ENCODE measurements at places on chromosomes 5 and 9. TPM values are rescaled to one million over a fixed set of nuclear protein-coding genes. Genes with fewer than 3 reads are reported as not detected.

The KCNT1 gene
- total RNA-seq = not detected

The OLFML2A gene
- total RNA-seq = 25.2 TPM

The SPATA31D3 gene
- not detected for total RNA-seq

The RHOBTB3 gene
- 109 TPM for total RNA-seq

The IFNA21 gene
- total RNA-seq = not detected

The GFI1B gene
- total RNA-seq = not detected

DNA sequence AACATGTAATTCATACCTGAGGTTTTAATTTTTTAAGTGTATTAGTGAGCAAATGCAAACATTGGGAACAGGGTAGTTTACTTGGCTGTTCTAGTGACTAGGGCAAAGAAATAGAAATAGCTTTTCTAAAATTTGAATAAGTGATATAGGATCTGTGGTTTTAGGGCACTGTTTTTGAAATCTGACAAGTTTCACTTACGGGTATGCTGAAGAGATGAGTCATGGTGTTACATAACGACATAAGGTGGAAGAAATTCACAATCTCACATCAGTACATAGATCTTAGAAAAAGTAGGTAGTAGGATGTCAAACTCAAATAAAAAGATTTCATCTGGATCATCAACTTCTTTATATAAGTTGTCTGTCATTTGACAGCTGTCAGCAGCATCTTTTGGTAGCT is 772.3 kb downstream of the MAT2B start:
- DNase-seq = no peak
- no peaks in the 10 kb centered on the region for H3K4me1 ChIP-seq
- H3K4me3 ChIP-seq = no peak overlapping the region
- H3K27ac ChIP-seq = no peak overlapping the region
- H3K36me3 ChIP-seq = no peaks in the 10 kb centered on the region
- H3K27me3 ChIP-seq = no peaks in the 10 kb centered on the region

DNA sequence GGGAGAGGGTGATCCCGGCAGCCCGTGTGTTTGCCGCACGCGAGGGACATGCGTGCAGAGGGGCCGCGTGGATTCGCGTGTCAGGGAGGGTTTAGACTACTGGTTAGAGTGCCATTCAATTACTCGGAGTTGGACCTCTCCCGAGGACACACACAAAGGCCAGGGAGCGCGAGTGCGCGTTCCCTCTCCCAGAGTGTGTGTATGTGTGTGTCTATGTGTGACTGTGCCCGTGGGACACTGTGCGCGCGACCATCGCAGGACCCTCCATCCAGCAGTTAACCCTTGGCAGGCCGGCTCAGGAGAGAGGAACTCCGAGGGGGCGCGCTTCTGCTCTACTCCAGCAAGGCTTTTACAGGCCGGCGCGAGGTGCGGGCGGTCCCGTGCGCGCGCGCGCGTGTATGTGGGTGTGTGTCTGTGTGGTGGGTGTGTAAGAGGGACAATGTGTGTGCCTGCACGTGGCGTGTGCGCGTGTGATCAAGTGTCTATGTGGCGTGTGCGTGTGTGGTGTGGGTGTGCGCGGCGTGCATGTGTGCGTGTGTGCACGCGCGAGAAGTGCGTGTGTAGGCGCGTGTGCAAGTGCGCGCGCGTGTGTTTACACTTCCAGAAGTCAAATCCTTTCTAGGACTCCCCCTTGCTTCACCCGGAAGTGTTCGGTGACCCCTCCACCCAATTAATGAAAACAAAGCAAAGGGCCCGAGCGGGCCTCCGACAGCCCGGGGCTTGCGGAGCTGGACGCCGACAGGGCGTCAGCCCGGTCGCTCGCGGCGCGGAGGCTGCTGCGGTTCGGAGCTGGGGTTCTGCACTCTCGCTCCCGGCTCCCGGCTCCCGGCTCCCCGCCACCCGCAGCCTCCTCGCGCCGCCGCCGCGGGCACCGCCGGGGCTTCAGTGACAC is 75.3 kb upstream of the TBCA start:
- no peaks in the 10 kb centered on the region for H3K27me3 ChIP-seq
- H3K36me3 ChIP-seq = no peaks in the 10 kb centered on the region
- peak overlapping the region; percentile 77 for H3K4me3 ChIP-seq
- H3K27ac ChIP-seq = no peak overlapping the region
- no peaks in the 10 kb centered on the region for H3K4me1 ChIP-seq
- no peak for DNase-seq

GRCh38 chr5:476102-476813 is 33.3 kb downstream of the EXOC3 start:
- DNase-seq = no peak
- H3K27ac ChIP-seq = no peak overlapping the region
- H3K36me3 ChIP-seq = no peaks in the 10 kb centered on the region
- H3K4me1 ChIP-seq = no peaks in the 10 kb centered on the region
- H3K27me3 ChIP-seq = peaks cover 67% of the 10 kb centered on the region
- H3K4me3 ChIP-seq = no peak overlapping the region

GRCh38 chr9:14260101-14260500 is 53.8 kb downstream of the NFIB start:
- peak overlapping the region; percentile 15 for H3K27ac ChIP-seq
- no peaks in the 10 kb centered on the region for H3K36me3 ChIP-seq
- peaks cover 32% of the 10 kb centered on the region for H3K4me1 ChIP-seq

DNA sequence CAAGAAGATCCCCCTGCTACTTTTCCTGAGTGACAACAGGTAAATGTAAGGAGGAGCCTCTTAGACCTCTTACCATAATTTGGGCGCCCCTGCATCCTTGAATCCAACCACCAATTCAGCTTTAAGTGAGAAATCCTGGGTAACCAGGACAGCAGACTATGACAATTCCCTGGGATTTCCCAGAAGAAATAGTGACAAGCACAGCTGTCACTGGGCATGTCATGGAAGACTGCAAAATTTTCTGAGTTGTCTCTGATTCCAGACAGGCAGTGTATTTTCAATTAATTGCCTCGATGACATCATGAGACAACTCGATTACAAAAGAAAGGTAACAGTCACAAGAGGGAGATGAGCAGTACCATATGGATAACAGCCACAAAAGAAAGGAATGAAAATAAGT is 256.9 kb downstream of the BNC2 start:
- DNase-seq = no peak
- no peaks in the 10 kb centered on the region for H3K27me3 ChIP-seq
- H3K4me1 ChIP-seq = no peaks in the 10 kb centered on the region

DNA sequence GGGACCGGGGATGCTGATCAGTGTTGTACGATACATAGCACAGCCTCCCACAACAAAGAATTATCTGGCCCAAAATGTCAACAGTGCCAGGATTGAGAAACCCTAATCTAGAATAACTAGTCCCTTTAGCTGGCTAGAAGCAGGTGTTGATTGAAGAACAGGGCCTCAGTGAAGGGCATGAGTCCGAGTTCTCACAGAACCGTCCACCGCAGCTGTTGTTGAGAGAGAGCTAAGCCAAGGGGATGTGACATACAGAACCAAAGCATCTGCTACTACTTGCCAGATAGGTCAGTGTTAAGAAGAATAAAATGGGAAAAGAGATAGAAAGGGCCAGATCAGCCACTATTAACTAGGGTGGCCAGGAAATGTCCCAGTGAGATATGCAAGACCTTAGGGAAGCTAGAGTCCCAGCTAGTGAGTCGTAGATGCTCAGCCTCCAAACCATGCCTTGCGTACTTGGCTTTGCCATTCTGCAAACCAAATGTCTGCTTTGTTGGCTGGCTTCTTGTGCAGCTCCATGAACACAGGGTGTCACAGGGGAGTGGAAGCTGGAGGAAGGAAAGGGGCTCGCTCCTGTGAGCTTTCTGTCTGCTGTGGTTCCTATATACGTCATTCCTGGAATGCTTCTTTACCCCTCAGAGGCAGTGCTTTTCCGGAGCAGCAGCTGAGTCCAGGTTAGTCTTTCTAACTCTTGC is 68.9 kb downstream of the FBXO38 start:
- H3K27me3 ChIP-seq = no peaks in the 10 kb centered on the region
- H3K4me1 ChIP-seq = no peaks in the 10 kb centered on the region
- H3K36me3 ChIP-seq = no peaks in the 10 kb centered on the region
- DNase-seq = no peak
- no peak overlapping the region for H3K4me3 ChIP-seq

- H3K27me3 ChIP-seq = no peaks in the 10 kb centered on the region
- H3K4me1 ChIP-seq = no peaks in the 10 kb centered on the region
- DNase-seq = no peak
- no peaks in the 10 kb centered on the region for H3K36me3 ChIP-seq
- no peak overlapping the region for H3K4me3 ChIP-seq
Observed at GRCh38 chr5:72125941-72126620, 18.8 kb downstream of the MAP1B start.

- H3K4me1 ChIP-seq = no peaks in the 10 kb centered on the region
- no peak for DNase-seq
- H3K4me3 ChIP-seq = no peak overlapping the region
- H3K27me3 ChIP-seq = no peaks in the 10 kb centered on the region
- H3K36me3 ChIP-seq = no peaks in the 10 kb centered on the region
Observed at GRCh38 chr5:146825033-146825432, 53.5 kb downstream of the PPP2R2B start.

- H3K4me3 ChIP-seq = no peak overlapping the region
- H3K36me3 ChIP-seq = no peaks in the 10 kb centered on the region
- no peak overlapping the region for H3K27ac ChIP-seq
- no peaks in the 10 kb centered on the region for H3K4me1 ChIP-seq
Observed at GRCh38 chr5:77590347-77590746, 48.2 kb downstream of the OTP start.

- no peak for DNase-seq
- no peaks in the 10 kb centered on the region for H3K27me3 ChIP-seq
- no peak overlapping the region for H3K27ac ChIP-seq
- H3K36me3 ChIP-seq = no peaks in the 10 kb centered on the region
- no peaks in the 10 kb centered on the region for H3K4me1 ChIP-seq
Observed at GRCh38 chr5:158857371-158857770, 242.3 kb downstream of the EBF1 start.

- no peaks in the 10 kb centered on the region for H3K36me3 ChIP-seq
- H3K27ac ChIP-seq = no peak overlapping the region
- no peak for DNase-seq
- H3K4me3 ChIP-seq = no peak overlapping the region
- H3K4me1 ChIP-seq = no peaks in the 10 kb centered on the region
Observed at GRCh38 chr5:68548959-68549676, 333.6 kb downstream of the PIK3R1 start.

GRCh38 chr9:70100362-70100761 is 56.7 kb downstream of the MAMDC2 start:
- no peaks in the 10 kb centered on the region for H3K4me1 ChIP-seq
- no peaks in the 10 kb centered on the region for H3K36me3 ChIP-seq
- no peaks in the 10 kb centered on the region for H3K27me3 ChIP-seq
- DNase-seq = no peak
- H3K4me3 ChIP-seq = no peak overlapping the region

DNA sequence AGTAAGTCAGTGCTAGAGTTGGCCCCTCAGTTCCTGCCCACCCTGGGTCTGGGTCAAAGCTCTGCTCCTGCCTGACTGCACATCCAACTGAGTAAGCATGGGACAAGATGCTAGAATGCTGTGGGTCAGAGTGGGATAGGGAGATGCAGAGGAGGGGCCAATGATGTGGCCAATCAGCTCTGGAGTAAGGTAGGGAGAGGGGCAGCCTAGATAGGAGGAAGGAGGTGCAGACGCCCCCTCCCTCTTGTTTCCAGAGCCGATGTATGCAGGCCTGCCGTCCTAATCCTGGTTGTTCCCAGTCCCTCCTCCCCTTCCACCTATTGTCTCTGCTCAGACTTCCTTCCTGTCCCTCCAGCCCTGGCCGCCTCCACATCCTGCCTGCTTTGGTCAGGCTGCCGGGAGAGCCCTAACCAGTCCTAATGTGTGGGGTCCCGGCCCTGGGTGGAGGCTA is 1.3 kb downstream of the ARAP3 start:
- H3K4me1 ChIP-seq = no peaks in the 10 kb centered on the region
- DNase-seq = peak; percentile 39
- no peaks in the 10 kb centered on the region for H3K27me3 ChIP-seq
- no peaks in the 10 kb centered on the region for H3K36me3 ChIP-seq
- H3K4me3 ChIP-seq = peak overlapping the region; percentile 41

DNA sequence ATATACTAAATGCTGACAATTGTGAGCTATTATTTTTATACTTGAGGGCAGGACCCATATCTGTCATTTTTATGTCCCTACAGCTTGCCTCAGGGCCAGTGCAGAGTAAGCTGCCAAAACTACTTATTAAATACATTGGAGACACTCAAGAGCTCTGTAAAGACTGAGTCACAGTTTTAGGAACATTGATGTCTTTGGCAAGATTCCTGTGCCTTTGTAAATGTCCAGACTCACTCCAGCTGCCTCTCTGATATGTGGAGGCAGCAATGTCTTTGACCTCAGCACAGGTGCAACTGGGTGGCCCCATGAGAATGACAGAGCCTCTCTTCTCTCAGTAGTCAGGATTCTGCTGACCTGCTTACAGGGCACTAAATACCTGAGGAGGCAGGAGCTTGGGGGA is 363.2 kb downstream of the OSTF1 start:
- no peaks in the 10 kb centered on the region for H3K27me3 ChIP-seq
- no peaks in the 10 kb centered on the region for H3K36me3 ChIP-seq
- H3K4me1 ChIP-seq = peaks cover 3% of the 10 kb centered on the region
- no peak for DNase-seq
- no peak overlapping the region for H3K27ac ChIP-seq

DNA sequence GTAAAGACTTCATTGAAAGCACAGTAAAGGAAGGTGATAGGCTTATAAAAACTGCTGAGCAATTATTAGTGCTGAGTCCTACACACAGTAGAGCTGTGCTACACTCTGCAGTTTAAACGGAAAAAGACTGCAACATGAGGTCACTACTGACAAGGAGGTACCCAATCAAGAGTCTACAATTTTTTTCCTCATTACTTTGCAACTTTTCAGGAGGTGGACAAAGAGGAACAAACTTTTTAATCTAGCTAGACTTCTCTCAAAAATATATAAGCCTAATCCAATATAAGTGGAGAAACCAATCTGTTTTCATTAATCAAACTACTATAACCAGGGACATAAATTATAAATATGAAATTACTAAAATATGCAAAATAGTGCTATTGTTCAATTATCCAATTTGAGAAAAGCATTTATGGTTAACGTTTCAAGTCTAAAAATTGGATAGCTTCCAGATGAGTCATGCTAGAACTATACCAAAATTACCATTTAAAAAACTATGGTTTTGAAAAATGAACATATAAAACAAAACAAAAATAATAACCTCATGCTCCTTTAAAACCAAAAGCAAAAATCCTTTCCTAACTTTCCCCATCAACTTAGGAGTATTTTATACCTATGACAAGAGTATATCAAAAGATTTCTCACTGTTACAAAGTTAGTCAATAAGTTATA is 37.7 kb downstream of the FAM13B start:
- H3K27ac ChIP-seq = no peak overlapping the region
- peaks cover 4% of the 10 kb centered on the region for H3K4me1 ChIP-seq
- H3K27me3 ChIP-seq = no peaks in the 10 kb centered on the region
- no peaks in the 10 kb centered on the region for H3K36me3 ChIP-seq

GRCh38 chr5:83789371-83789770 is 68.7 kb upstream of the HAPLN1 start:
- H3K4me3 ChIP-seq = no peak overlapping the region
- DNase-seq = no peak
- H3K27me3 ChIP-seq = no peaks in the 10 kb centered on the region
- no peak overlapping the region for H3K27ac ChIP-seq

DNA sequence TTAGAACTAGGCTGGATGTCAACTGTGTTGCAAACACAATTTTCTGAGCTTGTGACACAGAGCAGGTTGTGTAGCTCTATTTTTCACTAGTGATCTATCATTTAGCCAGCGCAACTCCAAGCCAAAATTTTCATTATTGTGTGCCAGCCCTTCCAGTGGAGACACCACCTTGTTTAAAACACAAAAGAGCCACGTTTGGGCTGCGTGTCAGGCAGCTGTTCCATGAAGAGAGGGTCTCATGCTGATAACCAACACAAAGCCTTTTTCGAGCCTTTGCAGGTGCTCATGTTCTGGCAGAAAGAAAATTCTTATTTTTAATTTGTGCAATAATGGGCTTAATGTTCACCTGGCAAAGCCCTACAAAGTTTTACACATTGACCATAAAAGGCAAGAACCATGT is 237.6 kb upstream of the RGMB start:
- no peaks in the 10 kb centered on the region for H3K36me3 ChIP-seq
- no peaks in the 10 kb centered on the region for H3K27me3 ChIP-seq
- H3K27ac ChIP-seq = no peak overlapping the region

Measured in breast epithelium (tissue), 4 donors.